Stimulated activated CD8-positive, alpha-beta memory T cell treated with anti-CD3 and anti-CD28 coated beads, Interleukin-15, amount 100 ng/mL, for 24 hours (primary cell): ENCODE measurements at places on chromosomes 16 and 17.

GRCh38 chr16:68287276-68288251 lies 23.2 kb downstream of the SLC7A6OS start:
- DNase-seq = no peak

GRCh38 chr16:62665269-62665668 lies 629.0 kb upstream of the CDH8 start:
- no peak for DNase-seq

- DNase-seq = no peak
Measured at GRCh38 chr16:88202207-88202745, 180.5 kb upstream of the ZNF469 start.

- DNase-seq = no peak
Measured at GRCh38 chr17:57735230-57735629, 9.9 kb downstream of the CCDC182 start.

DNA sequence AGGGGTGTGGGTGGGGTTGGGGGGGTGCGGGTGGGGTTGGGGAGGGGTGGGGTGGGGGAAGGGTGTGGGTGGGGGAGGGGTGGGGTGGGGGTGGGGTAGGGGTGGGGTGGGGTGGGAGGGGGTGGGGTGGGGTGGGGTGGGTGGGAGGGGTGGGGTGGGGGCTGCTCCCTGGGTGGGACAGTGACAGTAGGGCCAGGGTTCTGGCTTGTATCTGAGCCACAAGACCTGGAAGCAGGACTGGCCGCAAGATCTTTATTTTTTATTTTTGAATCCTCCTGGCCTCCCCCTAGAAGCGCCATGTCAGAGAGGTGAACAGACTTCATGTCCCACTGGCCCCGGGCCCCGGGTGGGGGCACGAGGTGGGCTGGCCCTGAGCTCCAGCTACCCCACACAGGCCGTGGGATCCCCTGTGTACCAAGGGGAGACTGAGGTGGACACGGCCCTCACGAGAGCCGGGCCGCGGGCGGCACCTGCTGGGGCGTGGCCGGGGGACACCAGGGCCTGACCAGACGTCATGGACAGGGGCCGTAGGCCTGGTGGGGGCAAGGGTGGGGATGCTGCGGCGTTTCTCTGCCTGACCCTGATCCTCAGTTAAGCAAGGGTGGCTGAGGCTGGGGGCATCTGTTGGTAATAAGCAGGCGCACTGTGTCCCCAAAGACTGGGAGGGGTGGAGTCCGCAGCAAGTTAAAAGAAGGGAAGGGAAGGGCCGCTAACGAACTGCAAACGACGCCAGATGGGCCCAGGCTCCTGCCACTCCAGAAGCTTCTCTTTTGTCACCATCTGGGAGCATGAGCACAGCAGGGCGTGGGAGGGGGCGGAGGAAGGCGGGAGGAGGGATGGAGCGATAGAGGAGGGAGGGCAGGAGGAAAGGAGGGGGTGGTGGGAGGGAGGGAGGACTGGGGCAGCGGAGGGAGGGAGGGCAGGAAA lies 22.3 kb upstream of the PABPN1L start:
- no peak for DNase-seq

DNA sequence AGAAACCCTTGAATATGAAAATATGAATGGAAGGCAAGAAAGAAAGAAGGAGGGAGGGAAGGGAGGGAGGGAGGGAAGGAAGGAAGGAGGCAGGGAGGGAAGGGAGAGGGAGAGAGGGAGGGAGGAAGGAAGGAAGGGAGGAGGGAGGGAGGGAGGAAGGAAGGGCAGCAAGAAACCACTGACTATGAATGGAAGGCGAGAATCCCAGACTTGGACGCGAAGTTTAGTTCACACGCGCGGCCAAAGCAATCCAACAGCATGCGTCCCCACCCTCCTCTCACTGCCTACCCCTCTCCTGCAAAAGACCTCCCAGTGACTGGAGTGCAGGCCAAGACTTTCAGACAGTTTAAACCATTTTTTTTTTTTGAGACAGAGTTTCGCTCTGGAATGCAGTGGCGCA lies 7.9 kb upstream of the SMARCD2 start:
- DNase-seq = no peak

DNA sequence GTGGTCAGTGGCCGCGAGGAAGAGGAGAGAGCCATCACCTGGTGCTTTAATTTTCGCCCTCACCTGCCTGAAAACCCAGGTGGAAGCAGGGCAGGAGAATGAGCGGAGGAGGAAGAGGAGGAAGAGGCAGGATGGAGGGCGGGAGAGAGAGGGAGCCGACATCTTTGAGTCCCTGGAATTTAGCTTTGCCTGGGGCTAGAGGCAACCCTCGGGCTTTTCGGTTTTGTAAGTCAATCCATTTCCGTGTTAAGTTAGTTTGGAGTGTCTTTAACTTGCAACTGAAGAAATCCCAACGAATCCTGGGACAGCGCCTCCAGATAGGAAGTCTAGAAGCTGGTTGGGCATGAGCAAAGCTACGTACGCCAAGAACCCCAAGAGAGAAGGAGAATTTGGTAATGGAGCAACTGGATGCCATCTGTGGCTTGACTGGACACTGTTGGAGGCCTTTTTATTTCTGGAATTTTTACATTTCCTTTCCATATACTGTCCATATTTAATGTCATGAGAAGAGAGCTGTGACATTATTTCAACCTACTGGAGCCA lies 36.9 kb upstream of the ATP2A3 start:
- no peak for DNase-seq

DNA sequence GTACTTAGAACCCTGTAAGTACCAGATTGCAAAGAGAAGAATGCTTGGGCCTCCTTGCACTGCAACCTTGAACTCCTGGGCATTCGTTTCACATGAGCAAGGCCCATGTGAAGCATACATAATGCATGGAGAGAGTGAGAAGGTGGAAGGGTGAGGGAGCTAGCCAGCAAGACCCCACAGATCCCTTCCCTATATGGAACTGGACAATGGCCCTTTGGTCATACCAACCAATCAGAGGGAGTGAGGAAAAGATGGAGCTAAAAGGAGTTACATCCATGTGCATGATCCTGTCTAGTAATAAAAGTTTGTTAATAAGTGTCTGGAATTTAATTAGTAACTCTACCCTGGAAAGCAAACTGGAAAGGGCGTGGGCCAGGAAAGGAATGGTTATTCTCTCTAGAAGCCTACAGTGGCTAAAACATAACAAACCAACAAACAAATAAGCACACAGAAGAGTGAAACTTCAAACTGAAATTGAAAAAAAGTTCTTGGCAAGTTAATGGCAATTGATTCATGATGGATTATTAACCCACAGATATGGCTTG lies 29.6 kb downstream of the DNAH3 start:
- DNase-seq = no peak

DNA sequence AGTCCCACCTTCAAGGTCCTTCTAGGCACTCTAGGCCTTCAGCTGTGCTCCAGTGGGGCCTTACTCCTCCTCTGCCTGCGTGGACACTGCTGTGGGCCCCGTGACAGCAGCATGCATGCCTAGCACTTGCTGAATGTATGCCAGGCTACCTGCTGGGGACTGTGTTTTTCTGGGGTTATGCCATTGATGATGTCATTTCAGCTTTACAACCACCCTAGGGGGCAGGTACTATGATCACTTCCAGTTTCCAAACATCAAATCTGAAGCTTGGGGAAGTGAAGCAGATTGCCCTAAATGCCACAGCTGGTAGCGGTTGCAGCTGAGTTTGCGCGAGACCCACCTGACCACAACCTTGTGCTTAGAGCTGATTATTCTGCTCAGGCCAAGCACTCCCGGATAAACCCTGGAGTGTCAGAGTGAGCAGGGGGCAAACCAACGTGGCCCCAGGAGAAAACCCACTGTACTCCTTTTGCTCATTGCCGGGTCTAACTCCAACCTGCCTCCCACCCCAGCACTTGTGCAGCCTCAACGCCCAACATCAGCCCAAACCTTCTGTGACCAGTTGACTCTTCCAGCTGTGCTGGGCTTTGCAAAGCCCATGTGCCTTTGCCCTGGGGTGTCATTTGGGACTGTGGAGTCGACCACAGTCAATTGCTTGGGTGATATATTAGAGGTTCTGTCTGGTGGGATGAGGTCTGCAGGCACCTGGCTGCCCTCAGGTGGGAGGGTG lies 168.4 kb downstream of the ENGASE start:
- no peak for DNase-seq

DNA sequence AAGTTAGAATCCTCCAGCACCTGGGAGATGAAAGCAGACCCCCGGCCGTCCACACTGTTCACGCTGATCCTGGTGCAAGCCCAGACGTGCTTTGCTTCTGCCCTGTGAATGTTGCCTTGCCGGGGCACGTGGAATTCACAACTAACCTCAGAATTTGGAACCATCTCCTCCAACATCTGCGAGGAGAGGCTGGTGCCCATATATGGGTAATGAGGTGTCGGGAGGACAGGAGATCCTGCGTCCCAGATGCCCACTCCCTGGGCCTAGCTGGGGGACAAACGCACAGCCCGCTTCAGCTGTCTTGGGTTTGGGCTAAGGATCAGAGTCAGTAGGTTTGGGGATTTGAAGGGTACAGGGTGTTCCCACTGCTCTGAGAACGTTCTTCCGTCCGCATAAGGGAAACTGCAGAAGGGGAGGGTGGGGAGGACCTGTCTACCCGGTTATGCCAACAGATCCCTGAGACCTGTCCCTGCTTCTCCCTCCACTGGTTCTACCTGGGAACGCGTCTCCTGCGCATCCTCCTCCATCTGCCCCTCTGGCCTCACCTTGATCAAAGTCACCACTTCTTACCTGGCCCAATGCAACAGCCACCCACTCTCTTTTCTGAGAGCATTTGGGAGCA lies 14.1 kb downstream of the PPL start:
- no peak for DNase-seq

DNA sequence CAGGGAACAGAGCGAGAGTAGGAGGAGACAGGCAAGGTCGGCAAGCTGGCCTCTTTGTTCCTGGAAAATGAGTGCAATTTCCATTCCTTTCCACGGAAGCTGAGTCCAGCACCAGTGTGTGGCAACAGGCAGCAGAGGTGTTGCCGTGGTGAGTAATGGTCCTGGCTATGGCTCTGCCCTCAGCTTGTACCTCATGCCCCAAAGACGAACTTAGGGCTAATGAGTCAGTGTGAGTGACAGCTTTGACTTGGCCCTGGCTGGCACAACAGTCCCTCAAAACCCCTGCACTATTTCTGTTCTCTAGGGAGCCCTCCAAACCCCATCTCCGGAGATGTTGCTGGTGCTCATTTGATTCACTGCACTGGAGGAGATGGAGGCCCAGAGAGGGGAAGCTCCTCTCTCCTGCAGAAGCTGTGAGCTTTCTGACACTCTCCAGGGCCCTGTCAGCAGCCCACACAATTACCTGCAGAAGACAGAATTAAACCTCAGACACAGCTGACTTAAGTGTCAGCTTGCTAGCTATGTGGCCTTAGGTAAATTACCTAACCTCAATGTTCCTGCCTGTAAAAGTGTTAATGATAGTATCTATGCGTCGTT lies 129.9 kb downstream of the TMEM132E start:
- no peak for DNase-seq

DNA sequence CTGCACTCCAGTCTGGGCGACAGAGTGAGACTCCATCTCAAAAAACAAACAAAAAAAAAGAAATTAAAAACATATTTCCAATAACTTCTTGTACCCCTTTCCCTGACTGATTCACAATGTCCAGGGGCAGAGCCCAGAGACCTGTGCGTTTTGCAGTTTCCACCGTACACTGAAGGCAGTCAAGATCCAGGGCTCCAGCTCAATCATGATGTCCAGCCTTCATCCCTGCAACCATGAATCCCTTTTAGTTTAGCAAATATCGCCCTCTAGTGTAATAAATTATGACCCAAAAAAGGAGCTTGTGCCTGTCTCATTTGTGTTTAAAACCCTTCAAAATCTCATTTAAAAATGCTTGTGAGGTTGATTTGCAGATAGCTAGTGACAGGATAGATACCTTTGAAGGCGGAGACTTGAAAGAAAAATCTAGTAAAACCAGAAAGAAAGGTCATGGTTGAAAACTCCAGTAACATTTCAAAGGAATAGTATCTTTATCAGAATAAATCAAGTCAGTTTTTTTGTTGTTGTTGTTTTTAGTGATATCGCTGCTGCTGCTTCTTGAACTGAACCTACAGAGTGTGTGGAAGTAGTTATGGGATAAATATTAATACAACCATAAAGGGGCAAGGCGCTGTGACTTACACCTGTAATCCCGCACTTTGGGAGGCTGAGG lies 3.7 kb upstream of the ERN1 start:
- DNase-seq = no peak

GRCh38 chr17:28684963-28685362 lies 23.0 kb downstream of the SUPT6H start:
- DNase-seq = no peak

GRCh38 chr17:7146115-7146514 lies 31.5 kb upstream of the ASGR2 start:
- DNase-seq = no peak

DNA sequence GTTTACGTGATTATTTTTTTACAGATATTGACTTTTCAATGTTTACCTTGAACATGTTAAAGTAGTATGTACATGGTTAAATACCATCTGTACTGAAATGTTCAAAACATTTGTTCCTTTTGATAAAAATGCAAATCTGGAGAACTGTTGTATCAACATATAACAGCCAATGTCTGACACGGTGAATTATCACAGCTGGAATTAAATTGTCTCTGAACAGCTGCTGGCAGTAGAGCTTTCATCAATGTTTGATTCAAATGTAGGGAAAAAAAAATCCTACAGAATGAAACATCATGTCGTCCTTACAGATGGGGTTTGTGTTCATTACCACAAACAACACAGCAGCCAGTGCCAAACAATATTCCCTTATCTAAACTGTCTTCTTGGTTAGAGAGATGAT lies 79.9 kb downstream of the TOX3 start:
- DNase-seq = no peak

- no peak for DNase-seq
Measured at GRCh38 chr17:45108595-45109521, 23.5 kb downstream of the PLCD3 start.

DNA sequence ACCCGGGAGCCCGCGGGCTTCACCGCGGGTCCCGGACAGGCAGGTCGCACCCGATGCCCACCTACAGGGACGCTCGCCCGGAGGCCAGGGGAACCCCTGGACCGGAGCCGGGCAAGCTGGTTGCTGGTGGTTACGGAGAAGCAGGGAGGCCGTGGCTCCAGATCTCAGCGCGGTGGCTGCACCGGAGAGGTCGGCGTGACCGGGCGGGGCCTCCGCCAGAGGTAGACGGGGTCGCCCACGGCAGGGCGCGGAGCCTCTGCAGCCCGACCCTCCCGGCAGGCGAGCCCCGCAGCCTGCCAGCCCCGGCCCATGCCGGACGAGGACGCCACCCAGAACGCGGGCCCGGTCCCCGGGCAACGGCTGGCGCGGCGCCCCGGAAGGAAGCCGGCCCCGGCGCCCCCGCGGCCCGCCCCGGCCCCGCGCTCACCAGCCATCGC lies 341 bp downstream of the PCYT2 start:
- no peak for DNase-seq

GRCh38 chr16:83940630-83941378 lies 12.2 kb upstream of the OSGIN1 start:
- no peak for DNase-seq

DNA sequence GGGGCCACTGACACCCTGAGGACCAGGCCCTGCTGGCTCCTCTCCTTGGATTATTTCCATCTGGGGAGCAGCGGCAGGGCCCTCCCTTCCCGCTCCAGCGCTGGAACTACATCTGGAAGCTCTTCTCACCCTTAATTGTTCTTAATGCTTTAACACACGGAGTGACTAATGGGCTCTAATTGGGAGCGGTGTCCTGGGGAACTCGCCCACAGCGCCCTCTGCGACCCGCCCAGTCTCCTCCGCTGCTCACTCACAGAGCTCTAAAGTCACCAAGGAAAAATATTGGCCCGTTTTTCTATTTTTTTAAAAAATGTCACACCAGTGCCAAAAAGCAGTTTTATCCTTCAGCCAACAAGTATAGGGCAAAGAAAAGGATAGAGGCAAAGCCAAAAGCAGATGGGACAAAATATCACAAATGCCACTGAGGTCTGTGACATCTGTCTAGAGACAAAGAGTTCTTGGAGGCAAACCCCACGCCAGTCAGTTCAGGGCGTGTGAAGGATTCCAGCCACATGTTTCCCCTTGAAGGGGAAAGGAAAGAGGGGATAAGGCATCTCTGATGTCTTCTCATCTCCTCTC lies 134.7 kb downstream of the RBFOX3 start:
- no peak for DNase-seq
